ENCODE measurements at places on chromosomes 3 and 15. TPM values are rescaled to one million over a fixed set of nuclear protein-coding genes. Genes with fewer than 3 reads are reported as not detected.

The ISLR gene
- total RNA-seq, result 12.0 TPM

The FEZF2 gene
- 15.2 TPM for total RNA-seq

The SLC24A5 gene
- not detected for total RNA-seq

The NAALADL2 gene
- total RNA-seq, result 2.7 TPM

The SAMD7 gene
- not detected for total RNA-seq

The EIF2A gene
- 186 TPM for total RNA-seq

The VILL gene
- 9.1 TPM for total RNA-seq

The ZDHHC23 gene
- 6.4 TPM for total RNA-seq

The GMNC gene
- 0.49 TPM for total RNA-seq

The COMMD2 gene
- 68.1 TPM for total RNA-seq

The C3orf80 gene
- total RNA-seq, result 9.6 TPM

The TTBK2 gene
- 33.9 TPM for total RNA-seq

The PAK6 gene
- 14.3 TPM for total RNA-seq

The ATP13A5 gene
- total RNA-seq, result 0.49 TPM

The CRBN gene
- 144 TPM for total RNA-seq

The TRH gene
- total RNA-seq, result 4.4 TPM

The CHRM5 gene
- total RNA-seq, result 1.2 TPM

The KBTBD12 gene
- 2.0 TPM for total RNA-seq

The PLA1A gene
- under 0.01 TPM for total RNA-seq

The HYKK gene
- 0.49 TPM for total RNA-seq

The P3H2 gene
- 3.7 TPM for total RNA-seq

The TGFBR2 gene
- total RNA-seq, result 6.4 TPM

The REC114 gene
- not detected for total RNA-seq

The P2RY1 gene
- total RNA-seq, result 11.6 TPM

The GYG1 gene
- 4.4 TPM for total RNA-seq

The EPHB1 gene
- total RNA-seq, result 29.0 TPM

The MAGEL2 gene
- 2.0 TPM for total RNA-seq

The ATG7 gene
- 21.6 TPM for total RNA-seq

The USP50 gene
- total RNA-seq, result 0.25 TPM

The THSD4 gene
- total RNA-seq, result 3.0 TPM

The PLA2G4D gene
- not detected for total RNA-seq

The ECE2 gene
- total RNA-seq, result 2.7 TPM

The THPO gene
- under 0.01 TPM for total RNA-seq

The CACNA2D2 gene
- 3.9 TPM for total RNA-seq

The AP4E1 gene
- 11.1 TPM for total RNA-seq

The CPNE9 gene
- total RNA-seq, result 0.49 TPM

The GOLGA8S gene
- total RNA-seq, result under 0.01 TPM

The DNAH12 gene
- total RNA-seq, result 0.74 TPM

The CCDC54 gene
- 0.25 TPM for total RNA-seq

The GPR156 gene
- total RNA-seq, result 4.2 TPM

The CACNA2D3 gene
- 23.4 TPM for total RNA-seq

The MEF2A gene
- total RNA-seq, result 38.4 TPM

The MINAR1 gene
- 2.5 TPM for total RNA-seq

The RETNLB gene
- not detected for total RNA-seq

The CLDN18 gene
- under 0.01 TPM for total RNA-seq

The PLA2G4E gene
- total RNA-seq, result not detected

The GNAT1 gene
- not detected for total RNA-seq

The PLSCR5 gene
- total RNA-seq, result 0.25 TPM

The MYO5A gene
- total RNA-seq, result 126 TPM

The VIPR1 gene
- under 0.01 TPM for total RNA-seq

The NANOGP8 gene
- 0.25 TPM for total RNA-seq

The SLC22A13 gene
- under 0.01 TPM for total RNA-seq

The RTP3 gene
- total RNA-seq, result not detected

The GREM1 gene
- total RNA-seq, result 8.1 TPM

The FOXL2NB gene
- total RNA-seq, result 0.25 TPM
